ENCODE measurements at places on chromosomes 11 and 22.

GRCh38 chr11:118909619-118910308, 16.0 kb downstream of the BCL9L start:
- no peak for DNase-seq

- no peak for DNase-seq
Observed at GRCh38 chr11:13160806-13161205, 116.8 kb upstream of the BMAL1 start.

DNA sequence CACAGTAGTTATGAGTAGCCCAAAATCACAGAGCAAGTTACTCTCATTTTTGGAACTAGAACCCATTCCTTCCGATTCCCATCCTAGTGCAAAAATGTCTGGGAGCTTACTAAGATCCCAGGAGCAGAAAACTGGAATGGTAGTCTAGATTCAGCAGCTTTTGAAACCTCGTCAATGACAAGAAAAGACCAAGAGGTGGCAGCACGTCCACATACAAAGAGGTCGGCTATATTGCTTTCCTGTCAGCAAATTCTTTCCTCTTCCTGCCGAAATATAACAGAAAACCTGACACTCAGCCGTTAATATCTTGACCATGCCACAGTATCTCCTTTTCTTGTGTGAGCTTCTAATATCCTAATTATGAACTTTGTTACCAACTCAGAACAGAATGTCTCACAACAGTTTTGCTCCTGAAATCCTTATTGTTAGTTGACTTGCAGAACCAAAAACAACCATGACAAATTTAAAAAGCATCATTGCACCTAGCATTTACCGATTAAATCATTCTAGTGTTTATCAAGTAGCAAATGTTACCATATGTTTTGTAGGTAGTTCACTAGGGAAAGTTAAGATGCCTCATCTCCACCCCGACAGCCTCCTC, 92.8 kb upstream of the OR9G4 start:
- DNase-seq: peak; percentile 54

GRCh38 chr11:60377401-60378136, 763 bp upstream of the MS4A7 start:
- DNase-seq: no peak

GRCh38 chr11:81104051-81104450, 1629.6 kb downstream of the FAM181B start:
- DNase-seq: no peak

DNA sequence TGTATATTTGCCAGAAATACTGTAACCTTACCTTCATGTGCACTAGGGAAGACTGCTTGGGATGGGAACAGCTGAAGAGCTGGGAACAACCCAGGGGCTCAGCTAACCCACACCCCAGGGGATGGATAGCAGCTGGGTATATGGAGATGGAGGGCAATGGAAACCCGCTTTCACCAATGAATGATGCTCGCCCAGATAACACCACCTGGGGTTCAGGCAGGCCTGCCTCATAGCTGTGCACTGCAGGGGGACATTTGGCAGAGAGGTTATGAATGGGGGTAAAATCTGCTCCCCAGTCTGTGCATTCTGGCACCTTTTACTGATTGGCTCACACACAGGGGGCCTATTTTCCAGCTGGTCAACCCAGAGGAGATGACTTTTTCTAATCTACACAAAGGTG, 170.7 kb downstream of the CHST1 start:
- DNase-seq: no peak
